Progenitor cell of endocrine pancreas (in vitro differentiated cells): ENCODE measurements at places on chromosomes 5 and 9. TPM values are rescaled to one million over a fixed set of nuclear protein-coding genes. Genes with fewer than 3 reads are reported as not detected.

DNA sequence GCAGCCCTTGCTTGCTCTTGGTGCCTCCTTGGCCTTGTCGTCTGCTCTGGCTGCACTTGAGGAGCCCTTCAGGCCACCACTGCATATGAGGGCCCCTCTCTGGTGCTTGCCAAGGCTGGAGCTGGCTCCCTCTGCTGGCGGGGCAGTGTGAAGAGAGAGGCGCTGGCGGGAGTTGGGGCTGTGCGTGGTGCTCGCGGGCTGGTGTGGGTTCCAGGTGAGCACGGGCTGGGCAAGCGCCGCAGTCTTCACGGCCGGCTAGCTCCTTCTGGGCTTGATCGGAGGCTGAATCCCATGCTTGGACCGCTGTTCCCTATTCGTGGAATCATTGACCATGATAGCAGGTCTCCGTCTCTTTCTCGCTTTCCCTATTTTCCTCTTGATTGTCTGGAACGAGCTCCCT, 56.5 kb downstream of the XRCC4 start:
- no peak for DNase-seq

DNA sequence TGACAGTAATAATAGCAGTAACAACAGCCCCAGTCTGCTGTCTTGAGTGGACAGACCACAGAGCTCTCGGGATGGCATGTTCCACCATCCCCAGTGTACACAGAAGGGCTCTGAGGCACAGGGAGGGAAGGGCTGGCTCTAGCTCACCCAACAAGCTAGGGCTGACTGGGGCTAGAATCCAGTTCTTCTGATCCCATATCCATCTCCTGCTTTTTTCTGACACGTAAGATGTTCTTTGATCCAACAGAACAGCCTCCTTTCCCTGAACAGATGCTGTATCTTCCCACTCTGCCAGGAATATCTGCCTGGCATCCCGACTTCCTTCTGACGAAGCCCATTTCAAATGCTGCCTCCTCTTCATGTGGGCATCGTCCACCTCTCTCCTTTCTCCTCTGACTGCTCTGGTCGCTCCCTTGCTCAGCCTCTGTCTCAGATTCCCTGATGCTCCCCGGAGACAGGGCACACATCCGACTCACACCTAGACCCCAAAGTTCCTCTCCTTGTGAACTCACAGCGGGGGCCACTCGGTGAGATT, 43.6 kb upstream of the CLK4 start:
- no peak for DNase-seq

DNA sequence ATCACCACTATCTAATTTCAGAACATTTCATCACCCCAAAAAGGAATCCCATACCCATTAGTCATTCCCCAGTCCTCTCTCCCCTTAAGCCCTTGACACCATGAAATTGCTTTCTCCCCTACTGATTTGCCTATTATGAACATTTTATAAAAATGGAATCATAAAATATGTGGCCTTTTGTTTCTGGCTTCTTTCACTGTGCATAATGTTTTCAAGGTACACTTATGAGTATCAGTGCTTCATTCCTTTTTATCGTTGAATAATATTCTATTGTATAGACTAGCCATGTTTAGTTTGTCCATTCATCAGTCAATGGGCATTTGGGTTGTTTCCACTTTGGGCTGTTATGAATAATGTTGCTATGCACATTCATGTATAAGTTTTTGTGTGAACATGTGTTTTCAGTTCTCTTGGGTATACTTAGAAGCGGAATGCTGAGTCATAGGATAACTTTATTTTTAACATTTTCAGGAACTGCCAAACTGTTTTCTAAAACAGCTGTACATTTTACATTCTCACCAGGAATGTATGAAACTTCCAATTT, 40.4 kb upstream of the FGF1 start:
- no peak for DNase-seq

- no peak for DNase-seq
Measured at GRCh38 chr5:115530426-115530825, 14.1 kb downstream of the FEM1C start.

GRCh38 chr9:84271531-84271900, 69.0 kb downstream of the SLC28A3 start:
- DNase-seq: no peak

- no peak for DNase-seq
Measured at GRCh38 chr9:133602277-133602676, 6.9 kb downstream of the FAM163B start.

DNA sequence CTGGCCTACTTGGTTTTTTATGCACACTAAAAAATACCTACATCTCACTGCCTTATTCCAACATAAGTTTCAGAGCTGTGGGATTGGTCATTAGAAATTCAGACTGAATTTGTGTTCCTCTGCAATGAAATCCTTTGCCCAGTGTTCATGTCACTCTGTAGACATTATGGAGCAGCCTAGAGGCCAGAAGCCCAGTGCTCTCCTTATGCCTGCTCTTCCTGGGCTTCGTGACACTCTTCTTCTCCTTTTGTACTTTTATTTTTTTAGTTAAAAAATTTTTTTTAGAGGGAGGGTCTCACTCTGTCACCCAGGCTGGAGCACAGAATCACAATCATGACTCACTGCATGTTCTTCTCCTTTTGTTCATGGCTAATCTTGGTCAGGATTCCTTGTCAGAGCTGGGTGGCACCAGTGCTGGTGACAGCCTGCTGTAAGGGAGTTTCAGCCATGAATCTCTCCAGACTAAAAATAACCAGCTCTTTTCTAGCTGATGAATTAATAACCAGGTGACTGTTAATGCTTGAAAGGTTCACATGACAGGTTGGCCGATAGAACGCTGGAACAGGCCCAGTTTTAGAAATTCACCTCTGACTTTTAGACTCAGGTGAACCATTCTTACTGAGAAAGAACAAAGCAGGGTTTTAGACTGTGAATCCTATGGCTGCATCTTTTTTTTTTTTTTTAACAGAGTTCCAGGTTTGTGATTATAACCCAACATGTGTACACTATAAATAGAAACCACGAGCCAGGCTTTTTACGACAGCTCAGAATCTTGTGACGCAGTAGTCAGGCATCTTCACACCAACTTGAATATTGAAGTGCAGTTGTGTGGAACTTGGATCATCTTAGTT, 34.1 kb upstream of the C5orf47 start:
- DNase-seq: no peak

DNA sequence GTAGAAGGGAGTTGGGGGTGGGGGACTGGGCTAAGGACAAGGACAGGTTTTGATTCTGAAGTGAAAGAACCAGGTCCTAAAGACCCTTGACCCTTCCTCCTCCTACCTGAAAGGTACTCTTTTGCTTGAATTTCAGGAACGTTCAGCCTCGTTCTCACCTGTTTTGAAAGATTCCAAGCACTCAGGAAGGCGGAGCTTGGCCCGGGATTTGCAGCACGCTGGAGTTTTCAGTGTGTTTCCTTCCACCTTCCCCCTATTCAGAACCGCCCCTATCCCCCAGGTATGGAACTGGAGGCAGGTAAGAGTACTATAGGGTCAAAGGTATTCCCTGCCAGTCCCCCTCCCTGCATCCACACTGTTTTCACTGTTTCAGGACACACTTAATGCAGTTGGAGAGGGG, 7.1 kb downstream of the EGR1 start:
- DNase-seq: no peak

- DNase-seq: no peak
Measured at GRCh38 chr9:70470050-70471015, 55.9 kb upstream of the KLF9 start.

DNA sequence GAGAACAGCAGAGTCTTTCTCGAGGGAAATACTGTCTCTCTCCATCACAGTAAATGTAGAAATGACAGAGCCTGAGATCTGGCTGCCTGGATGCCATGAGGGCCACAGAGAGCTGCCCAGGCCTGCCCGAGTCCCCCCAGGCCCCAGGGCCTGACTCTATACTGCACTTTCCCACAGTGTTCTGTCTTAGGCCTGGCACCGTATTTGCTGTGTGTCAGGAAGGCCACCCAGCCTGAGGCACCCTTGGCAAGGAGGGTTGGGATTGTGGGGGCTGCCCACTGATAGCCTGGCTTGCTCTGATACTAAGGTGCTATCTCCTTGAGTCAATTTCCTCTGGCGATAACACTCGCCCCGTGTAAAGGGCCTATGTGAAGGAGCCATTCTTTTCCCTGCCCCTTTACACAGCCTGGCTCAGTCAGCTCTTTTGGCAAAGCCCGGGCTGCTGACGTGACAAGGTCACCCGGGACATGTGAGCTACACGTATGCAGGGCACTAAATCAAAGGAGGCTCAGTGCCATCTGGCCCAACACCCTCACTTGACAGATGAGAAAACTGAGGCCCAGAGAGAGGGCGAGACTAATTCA, 630.1 kb upstream of the KLF4 start:
- no peak for DNase-seq

DNA sequence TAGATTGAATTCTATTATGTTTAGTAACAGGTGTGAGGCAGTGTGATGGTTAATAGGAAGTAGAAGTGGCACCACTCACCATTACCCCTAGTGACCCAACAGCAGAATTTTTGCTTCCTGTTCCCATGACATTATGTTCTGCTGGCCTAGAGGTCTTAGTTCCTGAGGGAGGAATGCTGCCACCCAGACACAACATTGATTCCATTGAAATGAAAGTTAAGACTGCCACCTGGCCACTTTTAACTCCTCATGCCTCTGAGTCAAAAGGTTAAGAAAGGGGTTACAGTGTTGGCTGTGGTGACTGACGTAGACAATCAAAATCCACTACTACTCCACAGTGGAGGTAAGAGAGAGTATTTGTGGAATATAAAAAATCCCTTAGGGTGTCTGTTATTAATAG, 218.9 kb upstream of the NMUR2 start:
- no peak for DNase-seq

DNA sequence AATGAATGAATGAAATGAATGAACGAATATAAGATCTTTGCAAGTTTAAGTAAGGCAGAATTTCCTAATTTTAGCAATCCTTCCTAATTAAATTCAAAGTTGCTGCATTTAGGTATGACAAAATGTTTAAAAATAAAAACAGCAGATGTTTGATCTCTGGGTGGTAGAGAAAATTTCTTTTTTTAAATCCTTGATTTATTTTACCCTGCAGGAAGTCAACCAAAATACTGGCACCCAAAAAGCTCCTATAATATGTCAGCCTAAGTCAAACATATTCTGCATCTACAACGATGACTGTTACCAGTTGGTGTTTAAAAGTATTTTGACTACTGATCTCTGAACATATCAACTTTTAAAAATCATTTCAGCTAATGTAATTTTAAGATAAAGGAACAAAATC, 58.4 kb downstream of the TTC39B start:
- DNase-seq: no peak

DNA sequence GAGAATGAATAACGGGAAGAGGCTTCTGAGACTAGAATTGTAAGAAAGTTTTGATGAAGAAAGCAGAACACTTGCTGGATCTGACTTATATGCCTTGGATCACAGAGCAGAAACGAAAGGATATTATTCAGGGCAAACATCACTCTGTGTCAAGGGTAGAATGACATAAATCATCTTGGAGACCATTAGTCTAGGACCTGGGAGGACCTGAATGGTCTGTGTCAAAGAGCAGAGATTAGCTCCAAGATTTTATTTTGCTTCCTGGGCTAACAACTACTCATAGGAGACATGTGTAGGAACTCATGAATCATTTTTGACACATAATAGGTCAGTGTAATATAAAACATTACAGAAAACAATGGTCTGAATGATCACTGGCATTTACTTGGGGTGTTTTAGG, 417.9 kb downstream of the SLCO4C1 start:
- DNase-seq: no peak

- no peak for DNase-seq
Measured at GRCh38 chr5:2575871-2576270, 175.6 kb downstream of the IRX2 start.

- DNase-seq: no peak
Measured at GRCh38 chr5:72202331-72202825, 95.1 kb downstream of the MAP1B start.

DNA sequence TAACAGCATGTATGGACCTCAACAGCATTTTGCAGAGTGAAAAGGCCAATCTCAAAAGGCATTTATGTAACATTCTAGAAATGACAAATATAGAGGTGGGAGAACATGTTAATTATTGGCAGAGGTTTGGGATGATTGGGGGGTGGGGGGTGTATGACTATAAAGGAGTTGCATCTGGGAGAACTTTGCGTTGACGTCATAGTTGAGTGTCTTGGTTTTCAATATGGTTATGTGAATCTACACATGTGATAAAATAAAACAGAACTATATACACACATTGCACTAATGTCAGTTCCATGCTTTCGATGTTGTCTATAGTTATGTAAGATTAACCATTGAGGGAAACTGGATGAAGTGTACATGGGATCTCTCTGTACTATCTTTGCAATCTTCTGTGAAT, 139.1 kb downstream of the SV2C start:
- no peak for DNase-seq

GRCh38 chr5:155434681-155435080, 421.1 kb downstream of the KIF4B start:
- DNase-seq: no peak

DNA sequence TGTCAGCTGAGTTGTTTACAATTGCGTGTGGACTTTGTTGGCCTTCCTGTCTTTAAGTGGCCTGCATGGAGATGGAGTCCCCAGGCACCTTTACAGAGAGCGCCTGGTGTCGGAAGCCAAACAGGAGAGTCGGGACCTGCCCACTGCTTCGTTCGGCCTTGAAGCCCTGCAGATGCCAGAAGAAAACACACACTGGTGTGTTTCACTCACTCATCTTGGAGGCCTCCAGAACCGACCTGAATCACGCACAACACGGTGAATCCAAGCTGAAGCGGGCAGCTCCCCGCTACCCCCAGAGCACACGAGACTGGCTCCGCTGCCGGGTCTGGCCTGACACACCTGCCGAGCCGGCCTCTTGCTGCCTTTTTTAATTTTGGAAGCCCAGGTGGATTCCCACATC, 419.4 kb upstream of the IRX4 start:
- DNase-seq: no peak

- no peak for DNase-seq
Measured at GRCh38 chr9:83629433-83630104, 6.6 kb downstream of the IDNK start.

DNA sequence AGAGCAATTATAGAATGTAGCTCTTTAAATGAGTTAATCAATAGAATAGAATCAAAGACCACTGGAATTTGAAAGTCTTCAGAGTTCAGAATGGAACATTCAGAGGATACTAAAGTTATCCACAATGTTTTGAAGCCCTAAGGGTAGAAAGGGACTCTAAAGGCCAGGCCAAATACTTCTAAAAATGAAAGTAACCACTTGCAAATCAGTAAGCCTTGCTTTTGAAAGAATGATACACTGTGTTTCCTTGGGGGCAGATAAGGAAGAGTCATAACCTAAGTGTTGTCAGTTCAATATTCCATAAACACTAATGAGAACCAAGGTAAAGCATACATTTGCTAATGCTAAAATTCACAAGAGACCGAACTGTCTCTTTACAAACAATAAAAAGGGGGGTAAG, 813.5 kb downstream of the PTPRD start:
- no peak for DNase-seq

GRCh38 chr9:126480813-126481212, 132.9 kb upstream of the LMX1B start:
- DNase-seq: no peak

PCDHB11 gene
- total RNA-seq: 4.7 and 5.9 TPM in 2 replicates

NR5A1 gene
- total RNA-seq: 0.36 and 0.49 TPM in 2 replicates

ZMYND19 gene
- 35.7 and 38.8 TPM in 2 replicates for total RNA-seq

MYOT gene
- not detected in 2 replicates for total RNA-seq

FAM240B gene
- not detected in 2 replicates for total RNA-seq

N4BP3 gene
- 1.9 and 2.4 TPM in 2 replicates for total RNA-seq

LRRC19 gene
- not detected in 2 replicates for total RNA-seq

CCL27 gene
- 0.67 and 1.6 TPM in 2 replicates for total RNA-seq

RLN1 gene
- total RNA-seq: 0.91 and 1.2 TPM in 2 replicates

PCDHB14 gene
- total RNA-seq: 7.9 and 8.0 TPM in 2 replicates

PTGER4 gene
- total RNA-seq: 4.7 and 5.6 TPM in 2 replicates

NUP214 gene
- 61.0 and 62.2 TPM in 2 replicates for total RNA-seq
